ENCODE measurements at places on chromosomes 6 and 20.

DNA sequence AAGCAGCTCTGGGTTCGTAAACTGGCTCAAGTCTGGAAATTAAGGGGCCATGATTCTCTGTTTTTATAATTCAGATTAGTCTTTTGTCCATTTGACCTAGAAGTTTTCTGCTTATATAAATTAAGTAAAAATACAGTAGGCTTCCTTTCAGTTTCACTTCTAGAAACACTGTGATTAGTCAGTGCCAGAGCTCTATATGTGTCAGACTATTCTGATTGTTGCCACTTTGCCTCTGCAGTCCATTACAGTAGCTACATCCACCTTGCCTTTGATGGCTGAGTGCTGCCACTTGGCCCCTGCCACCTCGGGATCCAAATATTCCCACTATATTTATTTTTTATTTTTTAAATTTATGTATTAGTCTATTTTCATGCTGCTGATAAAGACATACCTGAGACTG, 7.9 kb downstream of the ZC2HC1B start:
- DNase-seq: no peak

GRCh38 chr20:51221791-51222408, 199.0 kb upstream of the KCNG1 start:
- peak; percentile 61 for DNase-seq

GRCh38 chr20:48191200-48191599, 405.9 kb upstream of the SULF2 start:
- DNase-seq: no peak

DNA sequence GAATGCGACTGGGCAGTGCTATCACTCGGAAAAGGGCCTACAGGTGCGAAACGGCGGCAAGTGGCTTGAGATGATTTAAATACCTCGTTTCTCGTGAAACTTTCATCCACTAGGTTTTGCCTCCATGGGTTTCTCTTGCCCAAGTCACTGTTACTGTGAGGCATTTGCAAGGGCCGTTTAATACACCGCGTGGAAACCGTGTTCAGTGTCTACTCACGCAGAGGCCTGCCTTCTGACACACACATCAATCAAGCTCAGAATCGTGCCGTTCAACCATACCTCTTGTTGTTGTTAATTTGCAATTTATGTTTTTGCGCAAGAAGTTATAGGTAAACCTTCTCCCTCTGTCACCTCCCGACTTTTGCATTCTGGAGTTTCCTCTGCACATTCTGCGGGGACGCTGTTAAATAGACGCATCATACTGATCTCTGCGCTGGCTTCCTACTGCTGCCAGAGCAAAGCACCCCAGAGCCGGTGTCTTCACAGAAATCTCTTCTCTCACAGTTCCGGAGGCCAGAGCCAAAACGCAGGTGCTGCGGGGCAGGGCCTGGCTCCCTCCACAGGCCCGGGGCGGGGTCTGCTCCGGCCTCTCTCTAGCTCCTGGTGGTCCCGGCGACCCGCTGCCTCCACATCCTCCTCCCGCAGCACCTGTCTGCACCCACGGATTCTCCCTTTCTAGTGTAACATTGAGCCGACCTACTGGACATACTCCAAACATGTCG, 251.4 kb downstream of the SMOC2 start:
- no peak for DNase-seq

- DNase-seq: no peak
These were observed 3.4 kb downstream of the BNIP5 start for GRCh38 chr6:36333171-36333895.

DNA sequence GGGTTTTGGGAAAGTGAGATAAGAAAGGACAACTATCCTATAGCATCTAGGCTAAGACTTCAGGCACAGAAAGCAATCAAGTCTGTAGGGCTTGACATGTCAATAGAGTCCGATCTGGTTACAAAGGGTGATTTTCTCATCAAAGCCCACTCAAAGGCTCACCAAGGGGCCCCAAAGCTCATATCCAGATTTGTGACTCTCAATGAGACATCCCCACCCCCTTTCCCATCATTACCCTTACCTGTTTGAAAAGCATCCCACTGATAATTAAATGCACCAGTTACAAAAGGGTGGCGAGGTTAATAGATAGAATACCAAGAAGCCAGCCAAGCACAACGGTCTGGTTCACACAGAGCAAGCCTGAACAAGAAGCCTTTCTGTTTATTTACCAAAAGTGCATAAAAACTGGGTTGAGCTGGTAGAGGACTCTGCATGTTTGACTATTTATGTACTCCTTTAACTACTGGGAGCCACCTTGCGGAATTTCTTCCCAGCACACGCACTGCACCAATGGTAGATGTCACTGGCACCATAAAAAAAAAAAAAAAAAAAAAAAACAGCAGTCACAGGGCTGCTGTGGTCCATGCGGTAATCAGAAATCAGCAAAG, 6.1 kb downstream of the JAG1 start:
- DNase-seq: no peak

DNA sequence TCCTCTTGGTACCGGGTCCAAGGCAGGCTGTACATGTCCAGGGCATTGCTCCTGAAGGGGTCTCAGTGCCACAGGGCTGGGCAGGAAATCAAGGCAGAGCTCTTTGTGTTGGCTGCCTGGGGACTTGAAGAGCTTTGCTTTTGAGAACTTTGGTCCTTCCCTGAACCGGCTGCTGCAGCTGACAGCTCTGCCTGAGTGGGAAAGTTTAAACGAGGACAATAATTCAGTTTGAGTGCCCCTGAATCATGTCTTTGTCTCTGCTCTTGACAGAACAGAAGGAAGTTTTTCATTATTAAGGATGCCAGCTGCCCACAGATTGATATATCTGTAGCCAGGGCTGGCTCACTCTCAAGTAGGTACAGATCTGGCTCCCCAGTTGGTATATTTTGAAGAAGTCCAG, 56.1 kb downstream of the ANKRD6 start:
- DNase-seq: no peak

- no peak for DNase-seq
These were observed 67.5 kb downstream of the INSM1 start for GRCh38 chr20:20435453-20435852.

- no peak for DNase-seq
These were observed 19.8 kb downstream of the HLA-E start for GRCh38 chr6:30508890-30509736.

DNA sequence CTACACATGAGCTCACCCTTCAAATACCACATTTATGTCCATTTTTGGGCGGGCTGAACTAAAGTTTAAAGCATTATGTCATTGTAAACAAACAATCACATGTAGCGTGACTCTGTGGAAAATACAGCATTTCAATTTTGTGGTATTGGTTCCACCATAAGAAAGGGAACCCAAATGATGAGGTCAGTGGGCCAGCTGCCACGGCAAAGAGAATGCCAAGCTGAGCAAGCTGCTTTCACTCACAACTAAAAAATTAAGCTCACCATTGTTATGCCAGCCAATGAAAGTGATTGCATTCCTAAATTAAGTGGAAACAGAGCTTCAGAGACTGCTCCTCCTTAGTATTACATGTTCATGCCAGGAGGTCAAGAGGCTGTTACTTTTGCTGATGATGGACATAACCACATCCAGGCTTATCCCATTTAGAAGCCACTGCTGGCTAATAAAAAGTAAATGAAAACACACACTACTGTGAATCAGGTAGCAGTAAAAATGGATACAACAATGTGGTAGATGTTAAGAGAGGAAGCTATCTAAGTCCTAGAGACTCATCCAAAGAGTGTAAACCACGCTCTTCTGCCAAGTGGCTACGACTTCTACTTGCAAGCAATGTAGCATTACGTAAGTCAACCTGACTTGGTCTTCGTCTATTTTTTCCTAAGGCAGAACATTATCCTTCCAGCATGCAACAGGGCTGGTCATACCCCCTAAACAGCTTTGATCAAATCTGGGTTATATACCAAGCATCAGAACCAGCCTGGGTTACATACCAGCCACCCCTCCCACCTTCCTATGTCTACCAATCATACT, 164.8 kb downstream of the BACH2 start:
- peak; percentile 52 for DNase-seq

DNA sequence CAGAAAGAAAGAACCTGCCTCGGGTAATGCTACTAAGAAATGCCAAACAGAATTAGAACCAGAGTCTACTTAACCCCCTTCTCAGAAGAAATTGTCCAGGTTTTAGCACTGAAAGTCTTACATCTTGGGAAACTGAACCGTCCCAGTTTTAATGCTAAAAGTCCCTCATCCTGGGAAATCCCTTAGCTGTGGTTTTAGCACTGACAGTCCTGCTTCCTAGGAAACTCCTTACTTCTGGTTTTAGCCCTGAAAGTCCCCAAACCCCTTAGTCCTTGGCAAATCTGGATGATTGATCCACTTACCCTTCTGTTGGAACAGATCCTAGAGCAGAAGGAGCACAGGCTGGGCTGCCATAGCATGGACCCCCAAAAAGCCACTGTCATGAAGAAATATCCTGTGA, 4.8 kb upstream of the TMEM14A start:
- DNase-seq: no peak

- peak; percentile 88 for DNase-seq
These were observed at the start of gene RRAGD for GRCh38 chr6:89412071-89413005. TSS of gene RRAGD (minus strand) at chr6:89412273. CDS start at chr6:89411993, 280 bp downstream.

DNA sequence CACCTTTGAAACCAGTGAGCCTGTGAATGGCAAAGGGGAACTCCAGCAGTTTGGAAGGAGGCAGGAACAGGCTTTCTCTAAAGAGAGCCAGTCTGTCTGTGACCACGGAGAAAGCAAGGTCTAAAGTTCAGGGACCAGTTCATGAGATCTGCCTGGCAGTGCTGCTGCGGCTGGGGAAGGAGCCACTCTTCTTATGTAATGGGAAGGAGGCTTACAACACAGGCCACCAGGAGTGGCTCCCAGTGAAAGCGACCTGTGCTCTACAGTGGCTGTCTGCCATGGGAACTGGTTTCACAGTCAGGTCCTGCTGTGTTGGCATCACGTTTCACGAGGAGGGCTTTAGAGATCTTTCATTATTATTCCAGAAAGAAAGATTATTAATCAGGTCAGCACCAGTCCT, 291.9 kb upstream of the PRDM1 start:
- DNase-seq: peak; percentile 85

- no peak for DNase-seq
These were observed at the start of gene CPNE5 for GRCh38 chr6:36838896-36839748. TSS of gene CPNE5 (minus strand) at chr6:36839444. CDS start at chr6:36839377, 67 bp downstream.

DNA sequence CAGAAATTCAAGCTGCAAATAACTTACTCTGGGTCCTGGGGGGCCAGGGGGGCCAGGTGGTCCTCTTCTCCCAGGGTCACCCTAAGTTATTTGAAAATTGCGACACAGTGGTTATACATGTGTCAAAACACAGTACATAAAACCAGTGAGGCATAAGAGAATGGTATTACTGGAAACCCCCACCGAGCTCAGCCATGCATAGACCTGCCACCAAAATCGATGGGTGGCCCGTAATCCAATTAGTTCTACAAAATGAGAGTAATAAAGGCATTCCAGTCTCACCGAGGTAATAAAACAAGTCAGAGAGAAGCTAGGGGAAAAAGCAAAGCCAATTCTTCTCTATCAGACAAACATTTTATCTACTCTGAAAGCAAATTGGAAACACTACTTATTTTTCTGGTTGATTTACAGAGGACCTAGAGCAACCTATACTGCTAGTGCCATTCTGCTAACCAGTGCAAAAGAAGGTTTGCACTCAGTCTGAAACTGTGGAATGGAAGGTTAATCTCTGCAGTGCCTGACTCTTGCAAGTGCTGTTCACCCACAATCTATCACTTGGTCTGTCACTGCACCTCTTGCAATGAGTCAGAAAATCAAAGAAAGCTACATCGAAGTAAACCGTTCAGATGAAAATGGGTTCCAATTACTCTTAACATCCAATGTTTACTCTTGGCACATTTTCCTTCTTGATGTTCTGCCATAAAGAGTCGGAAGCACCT, 32.4 kb downstream of the COL9A1 start:
- no peak for DNase-seq

DNA sequence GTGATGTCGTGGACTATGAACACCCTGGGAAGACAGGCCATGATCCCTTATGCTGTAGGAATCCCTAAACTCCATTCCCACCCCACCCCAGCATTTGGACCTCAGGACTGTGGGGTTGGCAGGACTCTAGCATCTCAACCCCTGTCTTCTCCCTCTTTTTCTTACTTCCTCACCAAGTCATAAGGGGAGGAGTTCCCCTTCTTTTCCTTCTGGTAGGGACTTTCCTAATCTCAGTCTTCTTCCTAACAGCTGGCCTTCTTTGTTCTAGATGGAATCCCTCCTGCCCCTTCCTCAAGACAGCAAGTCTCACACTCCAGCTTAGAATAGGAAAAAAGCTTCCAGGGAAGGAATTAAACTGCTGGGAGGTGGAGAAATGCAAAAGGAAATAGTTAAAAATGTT, 2.3 kb upstream of the SIRPB2 start:
- DNase-seq: no peak

DNA sequence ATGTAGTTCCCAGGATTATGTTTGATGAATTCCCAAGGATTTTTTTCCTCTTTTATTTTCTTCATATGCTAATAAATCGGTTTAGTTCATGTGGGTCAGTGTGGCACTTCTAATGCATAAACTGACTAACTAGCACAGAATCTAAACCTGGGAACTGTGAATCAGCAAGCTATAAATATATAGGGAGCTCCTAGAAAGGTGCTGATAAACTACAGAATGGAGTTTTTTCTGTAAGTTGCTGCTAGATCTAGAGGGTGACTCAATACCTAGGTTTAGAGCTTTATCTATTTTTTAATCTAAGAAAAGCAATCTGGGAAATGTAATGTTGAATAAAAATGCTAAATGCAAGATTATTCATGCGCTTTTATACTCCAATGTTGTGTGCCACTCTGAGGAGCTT, 118.8 kb upstream of the PTCHD4 start:
- no peak for DNase-seq

- DNase-seq: peak; percentile 57
These were observed 639 bp upstream of the RCAN2 start for GRCh38 chr6:46491628-46492547.

DNA sequence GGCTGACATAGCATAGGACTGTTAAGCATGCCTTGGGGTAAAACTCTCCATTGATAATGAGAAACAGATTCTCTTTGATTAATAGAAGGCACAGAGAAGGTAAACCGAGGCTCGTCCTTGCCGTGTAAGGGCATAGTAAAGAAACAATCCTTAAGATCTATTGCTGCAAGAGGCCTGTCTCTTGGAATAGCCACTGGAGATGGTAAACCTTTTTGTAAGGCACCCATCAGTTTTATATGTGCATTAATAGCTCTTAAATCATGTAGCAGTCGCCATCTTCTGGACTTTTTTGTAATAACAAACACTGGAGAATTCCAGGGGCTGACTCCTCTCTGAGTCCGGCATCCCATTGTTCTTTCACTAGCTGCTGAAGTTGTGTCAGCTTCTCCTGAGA, 8.4 kb upstream of the ABHD12 start:
- no peak for DNase-seq

- DNase-seq: no peak
These were observed 401.8 kb downstream of the SAMD5 start for GRCh38 chr6:147910281-147910680.

- DNase-seq: no peak
These were observed 124.0 kb downstream of the PLCB1 start for GRCh38 chr20:8255945-8256632.
